GM23248 (cell line): ENCODE measurements at places on chromosomes 5 and 9.

DNA sequence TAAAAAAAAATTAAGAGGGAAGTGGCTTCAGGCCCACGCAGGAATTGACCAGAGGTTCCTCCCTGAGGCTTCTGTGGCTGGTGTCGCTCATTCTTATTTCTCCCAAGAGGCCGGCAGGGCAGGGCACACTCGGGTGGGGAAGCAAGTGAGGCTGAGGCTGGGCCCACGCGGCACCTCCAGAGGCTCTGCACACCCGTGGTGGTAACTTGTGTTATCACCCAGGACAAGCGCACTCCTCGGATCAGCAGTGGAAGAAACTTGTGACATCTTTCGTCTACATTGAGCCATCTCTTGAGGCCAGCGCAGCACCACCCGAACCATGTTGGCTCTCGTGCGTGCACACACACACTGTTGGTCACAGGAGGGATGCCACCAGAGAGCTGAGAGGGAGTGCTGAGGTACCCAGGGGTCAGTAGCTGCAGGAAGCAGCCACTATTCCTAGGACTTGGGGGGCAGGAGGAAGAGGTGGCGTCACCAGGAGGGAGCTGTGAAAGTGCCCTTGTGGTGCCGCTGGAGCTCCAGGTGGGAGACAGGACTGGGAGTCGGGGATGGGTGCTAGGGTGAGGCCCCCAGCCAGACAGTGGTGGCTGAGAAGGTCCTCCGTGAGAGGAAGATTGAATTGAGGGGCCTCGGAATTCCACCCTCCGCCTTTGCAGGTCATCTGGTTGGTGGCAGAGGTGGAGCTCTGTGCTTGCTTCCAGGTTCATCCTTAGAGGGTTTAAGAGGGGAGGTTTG lies 6.4 kb downstream of the NDUFS6 start:
- DNase-seq: no peak
- peaks cover 13% of the 10 kb centered on the region for H3K36me3 ChIP-seq
- no peak overlapping the region for H3K27ac ChIP-seq
- no peaks in the 10 kb centered on the region for H3K27me3 ChIP-seq

GRCh38 chr5:64807520-64807919 lies 38.8 kb downstream of the CWC27 start:
- peaks cover 18% of the 10 kb centered on the region for H3K36me3 ChIP-seq
- peaks cover 9% of the 10 kb centered on the region for H3K4me1 ChIP-seq
- H3K27me3 ChIP-seq: no peaks in the 10 kb centered on the region
- H3K4me3 ChIP-seq: no peak overlapping the region
- no peak for DNase-seq
- no peak overlapping the region for H3K27ac ChIP-seq

GRCh38 chr9:82883436-82883835 lies 179.5 kb downstream of the RASEF start:
- H3K4me3 ChIP-seq: no peak overlapping the region
- H3K27ac ChIP-seq: no peak overlapping the region
- DNase-seq: no peak
- H3K36me3 ChIP-seq: no peaks in the 10 kb centered on the region

GRCh38 chr9:35743452-35743851 lies 5.6 kb downstream of the GBA2 start:
- H3K27ac ChIP-seq: no peak overlapping the region
- no peak overlapping the region for H3K4me3 ChIP-seq
- no peak for DNase-seq
- peaks cover 26% of the 10 kb centered on the region for H3K4me1 ChIP-seq
- H3K36me3 ChIP-seq: peaks cover 17% of the 10 kb centered on the region

- H3K4me1 ChIP-seq: peaks cover 44% of the 10 kb centered on the region
- H3K36me3 ChIP-seq: no peaks in the 10 kb centered on the region
- DNase-seq: peak; percentile 55
- peak overlapping the region; percentile 85 for H3K4me3 ChIP-seq
- no peaks in the 10 kb centered on the region for H3K27me3 ChIP-seq
Measured at GRCh38 chr5:134846641-134846960, 833 bp downstream of the C5orf24 start.

DNA sequence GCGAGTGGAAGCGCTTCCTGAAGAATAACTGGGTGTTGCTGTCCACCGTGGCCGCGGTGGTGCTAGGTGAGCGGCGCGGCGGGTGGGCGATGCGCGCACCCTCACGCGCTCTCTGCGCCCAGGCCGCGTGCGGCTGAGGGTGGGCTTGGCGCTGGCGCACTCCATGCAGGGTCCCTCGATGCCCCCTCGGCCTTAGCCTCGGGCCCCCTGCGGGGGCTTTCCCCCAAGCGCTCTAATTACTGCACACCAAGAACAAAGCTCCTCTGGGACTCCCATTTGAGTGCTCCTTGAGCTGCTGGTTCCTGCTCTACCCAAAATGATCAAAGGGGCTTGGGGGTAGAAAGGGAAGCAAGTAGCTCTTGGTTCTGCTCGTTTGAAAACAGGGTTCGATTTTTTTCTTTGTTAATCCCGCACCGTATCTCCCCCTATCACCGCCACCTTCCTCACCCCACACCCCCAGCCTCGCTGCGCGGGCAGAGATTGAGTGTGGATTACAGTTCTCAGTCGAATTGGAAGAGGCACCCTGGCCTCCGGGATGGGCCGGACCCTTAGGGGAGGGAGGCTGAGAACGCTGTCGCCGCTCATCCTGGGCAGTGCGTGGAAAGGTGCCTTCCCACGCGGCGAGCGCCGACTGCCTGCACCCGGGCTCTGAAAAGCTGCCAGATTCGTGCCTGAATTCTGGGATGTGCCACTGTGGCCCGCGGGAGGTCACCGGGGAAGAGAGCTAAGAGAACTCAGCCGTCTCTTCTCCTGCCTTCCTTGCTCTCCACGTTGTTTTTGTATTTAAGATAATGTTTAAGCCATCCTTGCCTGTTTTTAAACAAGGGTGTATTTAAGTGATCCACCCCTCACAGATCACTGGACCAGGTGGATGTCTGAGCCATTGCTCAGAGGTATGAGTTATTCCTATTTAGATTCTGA lies 697 bp downstream of the SLC1A1 start:
- DNase-seq: peak; percentile 56
- H3K4me1 ChIP-seq: peaks cover 9% of the 10 kb centered on the region; the same call in 1 of the 2 replicates
- no peaks in the 10 kb centered on the region for H3K27me3 ChIP-seq
